Neural crest cell (in vitro differentiated cells): ENCODE measurements at places on chromosomes 1 and 21.

- DNase-seq = no peak
Measured at GRCh38 chr1:86421601-86422280, 2.2 kb upstream of the CLCA2 start.

- no peak for DNase-seq
Measured at GRCh38 chr21:42736646-42737350, 83.4 kb downstream of the PDE9A start.

DNA sequence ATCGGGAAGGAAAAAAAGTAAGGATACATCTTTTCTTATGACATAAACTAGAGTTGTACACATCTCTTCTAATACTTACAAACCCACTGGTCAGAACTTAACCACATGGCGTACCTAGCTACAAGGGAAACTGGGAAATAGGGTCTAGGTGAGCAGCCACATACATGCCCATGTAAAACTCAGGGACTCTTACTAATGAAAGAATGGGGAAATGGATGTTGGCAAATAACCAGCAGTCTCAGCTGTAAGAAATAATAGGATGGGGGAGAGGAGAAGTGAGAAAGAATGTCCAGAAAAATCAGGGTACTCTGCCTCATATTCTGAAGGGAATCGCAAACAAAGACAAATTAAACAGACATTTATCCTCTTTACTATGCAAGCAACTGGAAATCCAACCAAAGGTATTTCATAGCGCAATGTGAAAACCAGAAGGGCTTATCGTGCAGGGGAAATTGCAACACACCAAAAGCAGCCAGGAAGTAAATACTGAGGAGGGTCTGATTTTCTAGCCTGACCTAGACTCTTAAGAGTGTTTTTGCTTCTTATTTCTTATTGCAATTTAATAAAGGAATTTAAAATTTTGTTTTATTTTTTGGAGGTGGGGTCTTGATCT is 17.5 kb downstream of the GTF2B start:
- no peak for DNase-seq

DNA sequence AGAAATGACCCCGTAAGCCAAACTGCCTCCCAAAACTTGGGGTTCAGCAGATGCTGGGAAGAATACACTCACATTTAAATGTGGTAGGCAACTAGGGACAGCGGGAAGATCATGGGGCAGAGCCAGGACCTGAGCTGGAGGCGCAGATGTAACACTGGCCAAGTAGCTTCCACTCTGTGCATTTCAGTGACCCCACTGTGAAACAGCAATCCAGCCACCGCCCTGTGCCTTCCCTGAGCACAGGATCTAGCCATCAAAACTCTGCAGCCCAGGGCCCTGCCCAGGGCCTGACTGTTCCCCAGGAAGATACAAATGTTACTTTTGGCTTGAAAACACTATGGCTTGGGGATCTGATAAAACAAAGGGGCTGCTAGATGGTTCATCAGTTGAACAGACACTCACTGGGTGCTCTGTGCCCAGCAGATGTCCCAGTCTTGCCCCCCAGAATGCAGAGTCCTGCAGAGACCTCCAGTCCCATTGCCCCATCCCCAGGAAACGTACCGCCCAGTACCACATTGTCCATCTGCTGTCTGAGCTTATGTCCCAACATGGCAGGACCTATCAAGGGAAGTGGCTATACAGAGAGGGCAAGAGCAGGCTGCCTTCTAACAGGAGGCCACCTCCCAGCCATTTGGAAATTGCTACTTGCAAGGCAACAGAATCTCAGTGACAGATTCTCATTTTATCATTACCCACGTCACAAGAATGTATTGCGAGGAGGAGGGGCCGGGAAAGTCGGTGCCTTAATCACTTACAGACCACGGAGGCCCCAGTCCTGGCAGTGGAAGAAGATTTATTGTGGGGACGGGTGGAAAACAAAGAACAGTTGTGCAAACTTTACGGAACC is 124.0 kb downstream of the DMRTB1 start:
- no peak for DNase-seq

GRCh38 chr1:77972080-77972479 is 6.8 kb downstream of the FUBP1 start:
- DNase-seq = no peak

- no peak for DNase-seq
Measured at GRCh38 chr1:75812065-75812464, 15.4 kb downstream of the MSH4 start.

DNA sequence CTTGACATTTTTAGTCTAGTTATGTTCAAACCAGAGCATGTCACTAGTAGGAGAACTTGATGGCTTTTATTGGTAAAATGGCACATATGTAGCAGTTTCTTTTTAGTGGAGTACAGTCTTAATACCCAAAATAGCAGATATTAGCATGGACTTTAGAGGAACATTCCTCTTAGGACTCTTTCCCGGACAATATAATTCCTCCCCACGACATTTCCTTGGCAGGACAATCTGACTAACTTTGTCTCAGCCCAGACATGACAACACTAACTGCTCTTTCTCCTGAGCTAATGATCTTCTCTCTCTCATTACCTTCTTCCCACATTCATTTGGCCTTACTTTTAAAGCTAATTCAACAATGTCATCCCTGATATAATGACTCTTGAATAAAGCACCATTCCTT is 62.5 kb downstream of the ADAMTS1 start:
- DNase-seq = no peak

DNA sequence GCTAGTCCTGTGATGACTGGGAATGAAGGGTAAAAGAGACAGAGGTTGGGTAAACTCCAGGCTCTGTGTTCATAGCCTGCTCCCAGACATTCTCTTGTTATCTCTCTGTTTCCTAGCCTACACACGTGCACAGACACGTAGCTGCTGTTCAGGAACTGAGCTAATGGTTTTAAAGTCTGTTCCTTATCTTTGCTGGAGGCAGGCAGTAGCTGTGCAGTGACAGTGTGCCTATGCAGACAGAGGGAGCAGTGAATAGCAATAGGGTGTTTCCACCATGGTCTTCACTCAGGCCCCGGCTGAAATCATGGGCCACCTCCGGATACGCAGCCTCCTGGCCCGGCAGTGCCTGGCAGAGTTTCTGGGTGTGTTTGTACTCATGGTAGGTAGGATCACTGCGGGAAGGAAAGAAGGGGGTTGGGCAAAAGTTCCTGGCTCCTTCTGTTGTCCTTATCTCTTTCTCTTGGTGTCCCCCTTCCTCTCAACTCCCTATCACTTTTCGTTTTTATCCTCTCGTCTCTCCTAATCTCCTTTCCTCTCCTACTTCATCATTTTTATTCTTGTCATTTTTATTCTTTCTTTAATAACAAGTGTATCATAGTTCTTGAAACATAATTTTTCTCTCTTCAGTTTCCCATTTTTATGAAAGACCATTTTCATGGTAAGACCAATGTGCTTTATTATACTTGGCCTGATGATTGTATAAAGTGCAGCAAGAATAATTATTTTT is at the start of gene AQP10:
AQP10 (plus strand) TSS at position 212 of the 727 bp plus-strand sequence; CDS start at position 275, 63 bp downstream.
- DNase-seq = no peak

GRCh38 chr1:229119876-229120275 is 151.0 kb upstream of the RAB4A start:
- no peak for DNase-seq

DNA sequence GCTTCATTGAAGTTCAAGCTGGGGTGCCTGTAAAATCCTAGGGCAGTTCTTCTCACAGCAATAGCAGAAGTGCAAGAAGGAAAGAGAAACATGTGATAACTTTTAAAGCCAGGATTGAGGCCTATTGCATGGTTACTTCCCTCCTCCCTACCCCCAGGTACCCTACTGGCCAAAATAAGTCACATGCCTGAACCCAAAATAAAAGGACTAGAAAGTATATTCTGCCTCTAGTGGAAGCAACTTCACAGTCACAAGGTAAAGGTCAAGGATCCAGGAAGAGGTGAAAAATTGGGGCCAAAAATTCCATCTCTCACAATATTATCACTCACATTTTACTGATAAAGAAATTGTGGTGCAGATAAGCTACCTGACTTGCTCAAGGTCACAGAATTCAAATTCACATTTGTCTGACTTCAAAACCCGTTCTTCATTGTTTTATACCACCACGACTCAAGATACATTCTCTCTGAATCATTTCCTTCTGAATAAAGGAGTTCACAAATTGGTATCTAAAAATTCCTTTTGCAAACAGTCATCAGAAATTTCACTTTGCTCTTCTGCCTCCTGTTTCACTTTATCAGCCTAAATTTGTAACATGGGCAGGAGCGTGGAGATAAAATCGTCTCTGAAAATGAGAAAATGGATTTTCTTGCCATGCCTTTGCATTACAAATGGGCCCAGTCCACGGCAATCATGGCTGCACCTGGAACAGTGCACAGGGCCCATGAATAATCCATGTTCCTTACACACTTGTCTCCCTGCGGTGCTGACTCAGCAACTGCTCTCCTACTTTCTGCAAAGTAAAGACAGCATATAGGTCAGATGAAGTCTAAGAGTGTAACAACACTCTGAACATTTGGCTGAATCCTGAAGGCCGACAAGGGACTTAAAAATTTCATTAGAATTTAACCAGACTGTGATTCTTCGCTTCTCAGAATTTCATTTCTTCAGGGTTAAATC is 485.3 kb upstream of the NFIA start:
- DNase-seq = no peak

GRCh38 chr21:39628385-39628784 is 15.6 kb downstream of the B3GALT5 start:
- no peak for DNase-seq

DNA sequence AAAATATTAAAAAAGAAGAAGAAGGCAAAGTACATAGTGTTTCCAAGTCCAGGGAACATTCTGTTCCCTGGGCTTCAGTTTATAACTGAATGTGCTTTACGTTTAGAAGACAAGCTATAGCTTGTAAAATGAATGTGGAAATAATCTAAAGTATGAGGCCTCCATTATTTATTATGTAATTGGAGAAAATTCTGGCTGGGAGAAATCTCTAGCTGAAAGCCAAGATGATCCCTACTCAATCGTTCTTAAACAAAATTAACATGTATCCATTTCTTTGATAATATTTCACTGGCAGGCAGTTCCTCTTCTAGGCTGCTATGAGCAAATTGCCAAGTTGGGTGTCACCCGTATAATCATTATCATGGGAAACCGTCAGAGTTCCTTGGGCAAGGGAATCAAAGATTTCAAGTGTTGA is 52.2 kb upstream of the ETS2 start:
- no peak for DNase-seq

- DNase-seq = no peak
Measured at GRCh38 chr1:37001703-37002102, 32.6 kb downstream of the GRIK3 start.

GRCh38 chr1:18727956-18728355 is 97.3 kb downstream of the PAX7 start:
- no peak for DNase-seq

- DNase-seq = no peak
Measured at GRCh38 chr1:201890806-201891450, 2.2 kb downstream of the SHISA4 start.

DNA sequence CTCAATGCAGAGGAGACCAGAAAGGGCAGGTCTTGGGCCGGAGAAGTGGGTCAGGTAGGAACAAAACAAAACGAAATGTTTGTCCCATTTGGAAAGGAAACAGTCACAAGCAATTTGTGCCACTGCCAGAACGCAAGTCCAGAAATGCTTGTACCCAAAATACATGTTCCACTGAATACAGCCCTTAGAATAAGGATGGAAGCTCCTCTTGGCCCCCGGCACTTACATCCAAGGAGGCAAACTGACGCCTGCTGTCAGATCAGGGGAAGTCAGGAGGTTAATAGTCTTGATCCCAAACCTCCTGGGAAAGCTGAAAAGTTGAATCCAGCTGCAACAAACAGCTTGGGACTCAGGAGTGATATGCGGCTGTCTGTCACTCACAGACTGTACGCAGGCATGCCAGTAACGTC is 75.9 kb upstream of the GALNT2 start:
- no peak for DNase-seq

DNA sequence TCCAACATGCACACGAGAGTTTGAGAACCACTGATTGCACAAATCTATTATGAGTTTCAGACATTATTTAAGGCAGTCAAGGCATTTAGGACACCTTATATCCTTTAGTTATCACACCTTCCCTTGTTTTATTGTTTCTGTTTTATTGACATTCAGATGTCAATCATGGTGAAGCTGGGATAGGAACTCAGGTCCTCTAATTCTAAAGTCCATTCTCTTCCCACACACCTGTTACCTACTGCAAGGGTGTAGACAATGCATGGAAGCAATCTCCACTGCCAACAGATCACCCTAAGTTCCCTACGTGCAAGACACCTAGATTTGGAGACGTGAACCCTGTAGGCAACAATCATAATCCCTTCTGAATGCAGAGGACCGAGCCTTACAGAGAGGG is 2.6 kb downstream of the IGSF3 start:
- DNase-seq = no peak

DNA sequence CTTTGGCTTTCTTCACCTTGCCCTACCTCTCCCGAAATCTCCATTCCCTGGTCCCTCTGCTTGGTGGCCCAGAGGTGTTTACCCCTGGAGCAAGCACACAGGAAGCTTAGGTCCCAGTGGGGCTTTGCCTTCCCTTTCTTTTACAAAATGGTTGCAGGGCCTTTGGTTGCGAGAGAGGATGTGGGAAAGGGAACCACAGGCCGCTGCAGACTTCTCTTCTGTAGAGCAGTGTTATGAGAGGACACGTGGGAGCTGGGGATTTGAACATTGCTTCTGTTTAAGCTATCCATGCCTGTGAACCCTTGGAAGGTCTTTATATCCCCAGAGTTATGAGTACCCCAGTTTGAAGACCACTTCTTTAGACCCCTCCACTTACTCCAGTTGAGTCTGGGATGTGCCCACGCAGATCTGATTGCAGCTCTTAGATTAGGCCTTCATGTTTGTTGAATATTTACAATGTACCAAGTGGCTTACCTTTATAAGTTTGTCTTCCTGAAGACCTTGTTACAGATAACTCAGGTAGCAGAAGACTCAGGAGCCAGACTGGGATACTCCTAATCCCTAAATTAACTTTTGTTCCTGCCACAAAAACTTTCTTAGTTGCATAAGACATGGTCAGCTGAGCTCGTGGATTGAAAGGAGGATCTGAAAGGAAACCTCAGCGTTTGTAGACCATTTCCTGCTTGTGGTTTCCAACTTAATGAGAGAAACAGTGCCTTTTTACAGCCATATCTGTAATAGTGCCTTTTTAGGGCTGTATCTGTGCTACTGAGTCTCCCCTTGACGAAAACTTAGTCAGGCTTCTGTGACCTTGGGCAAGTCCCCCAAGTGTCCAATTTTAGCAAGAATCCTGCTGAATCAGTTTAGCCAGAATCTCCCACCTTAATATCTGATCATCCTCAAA is 21.9 kb upstream of the IVNS1ABP start:
- no peak for DNase-seq

- DNase-seq = no peak
Measured at GRCh38 chr1:201533836-201534235, 5.1 kb upstream of the NAV1 start.

DNA sequence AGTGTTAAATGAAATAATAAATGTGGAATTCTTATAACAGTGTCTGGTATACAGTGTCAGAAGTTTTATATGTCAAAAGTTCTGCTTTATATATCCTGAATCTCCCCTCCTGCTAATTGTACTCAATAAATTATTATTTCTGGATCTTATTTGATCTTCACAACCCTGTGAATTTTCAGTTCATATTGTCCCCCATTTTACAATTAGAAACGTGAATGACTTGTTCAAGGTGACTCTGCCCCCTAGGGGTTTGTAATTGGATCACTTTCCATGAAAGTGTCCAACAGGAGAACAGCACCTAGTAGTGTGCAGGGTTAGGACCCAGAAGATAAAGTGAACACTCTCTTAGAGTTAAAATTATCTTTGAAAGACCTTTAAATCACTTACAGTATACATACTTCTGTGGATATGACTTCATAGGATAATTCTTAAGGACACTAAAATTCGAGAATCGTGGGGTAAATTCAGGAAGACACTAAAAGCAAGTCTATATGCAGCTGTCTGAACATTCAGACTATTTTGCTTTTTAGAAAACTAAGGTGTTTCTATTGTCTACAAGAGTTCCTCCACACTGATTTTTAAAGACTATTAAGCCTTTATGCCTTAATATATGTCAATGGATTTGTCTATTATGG is 4.5 kb upstream of the DDR2 start:
- no peak for DNase-seq
